ENCODE measurements at places on chromosomes 3 and 15. TPM values are rescaled to one million over a fixed set of nuclear protein-coding genes. Genes with fewer than 3 reads are reported as not detected.

Gene GPR149
- total RNA-seq = not detected

Gene HIGD1A
- 272 TPM for total RNA-seq

Gene PTH1R
- total RNA-seq = not detected

Gene FURIN
- 106 TPM for total RNA-seq

Gene CCR2
- not detected for total RNA-seq

Gene LRCH3
- 18.5 TPM for total RNA-seq

Gene UCN2
- 15.2 TPM for total RNA-seq

Gene NEK11
- 2.8 TPM for total RNA-seq

Gene IL17RB
- total RNA-seq = 0.07 TPM

Gene LSMEM2
- not detected for total RNA-seq

Gene CCR8
- not detected for total RNA-seq

Gene SCAMP2
- total RNA-seq = 89.9 TPM

Gene CAMK2N2
- not detected for total RNA-seq

Gene POLG
- total RNA-seq = 78.2 TPM

Gene SLC9C1
- total RNA-seq = not detected

Gene PSTPIP1
- 0.42 TPM for total RNA-seq

Gene SPINK8
- not detected for total RNA-seq

Gene GABRG3
- not detected for total RNA-seq

Gene IL17RC
- total RNA-seq = 42.2 TPM
